ENCODE measurements at places on chromosomes 6 and 20.
A peak's percentile ranks its signal among the peaks of the same experiment; 100 is the strongest.

- DNase-seq: peak; percentile 91
Observed at GRCh38 chr6:150004783-150005717, 20.3 kb downstream of the RAET1L start.

DNA sequence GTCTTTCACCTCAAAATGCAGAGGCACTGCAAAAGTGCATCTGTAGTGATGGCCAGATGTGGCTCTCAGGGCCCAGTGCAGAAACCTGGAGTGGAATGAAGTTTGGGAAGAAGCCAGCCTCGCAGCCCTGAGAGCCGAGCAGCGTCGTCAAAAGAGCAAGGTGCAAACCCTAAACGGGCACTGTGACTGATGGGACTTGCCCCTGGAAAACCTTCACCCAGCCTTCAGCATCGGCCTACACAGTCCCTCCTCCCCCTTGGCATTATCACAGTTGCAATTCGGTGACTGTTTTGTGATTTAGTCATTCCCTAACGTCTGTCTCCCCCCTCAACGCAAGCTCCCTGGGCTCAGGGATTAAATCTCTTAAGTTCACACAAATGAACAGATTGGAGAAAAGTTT lies 38.6 kb downstream of the TAF4 start:
- DNase-seq: no peak

GRCh38 chr6:163340201-163340887 lies 74.2 kb upstream of the QKI start:
- no peak for DNase-seq

- no peak for DNase-seq
Observed at GRCh38 chr6:106626485-106626884, 2.8 kb downstream of the RTN4IP1 start.

DNA sequence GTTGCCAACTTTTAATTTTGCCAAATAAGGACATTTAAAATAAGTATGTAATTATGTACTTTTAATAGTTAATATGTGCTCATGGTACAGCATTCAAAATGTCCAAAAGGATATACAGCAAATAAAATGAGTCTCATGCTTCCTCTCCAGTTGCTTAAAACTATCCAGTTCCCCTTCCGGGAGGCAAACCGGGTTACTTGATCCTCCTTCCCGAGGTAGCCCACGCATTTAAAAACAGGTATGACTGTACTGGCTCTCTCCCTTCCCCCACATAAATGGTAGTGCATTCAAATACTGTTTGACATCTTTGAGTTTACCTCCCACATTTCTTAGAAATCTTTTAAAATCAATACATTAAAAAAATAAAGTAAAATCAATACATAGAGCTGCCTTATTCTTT lies 66.4 kb downstream of the PHF20 start:
- DNase-seq: no peak

DNA sequence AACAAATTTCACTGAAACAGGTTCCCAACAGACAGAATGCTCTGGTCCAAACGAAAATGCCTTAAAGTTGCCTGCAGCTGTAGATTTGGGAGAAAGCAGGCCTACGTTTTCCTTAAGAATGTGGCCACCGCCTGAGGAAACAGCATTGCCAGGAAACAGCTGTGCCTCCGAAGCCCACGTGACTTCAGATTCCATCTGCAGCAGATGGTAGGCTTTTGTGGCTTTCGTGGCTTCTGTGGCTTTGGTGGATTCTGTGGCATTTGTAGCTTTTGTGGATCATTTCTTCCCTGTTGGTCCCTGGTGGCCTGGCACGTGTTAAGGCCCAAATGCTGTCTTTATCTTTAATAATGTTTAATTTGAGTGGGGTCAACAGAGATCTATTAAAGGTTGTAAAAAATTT lies 222.9 kb downstream of the TTLL2 start:
- no peak for DNase-seq

- DNase-seq: no peak
Observed at GRCh38 chr6:23368557-23368956, 757.5 kb upstream of the NRSN1 start.

DNA sequence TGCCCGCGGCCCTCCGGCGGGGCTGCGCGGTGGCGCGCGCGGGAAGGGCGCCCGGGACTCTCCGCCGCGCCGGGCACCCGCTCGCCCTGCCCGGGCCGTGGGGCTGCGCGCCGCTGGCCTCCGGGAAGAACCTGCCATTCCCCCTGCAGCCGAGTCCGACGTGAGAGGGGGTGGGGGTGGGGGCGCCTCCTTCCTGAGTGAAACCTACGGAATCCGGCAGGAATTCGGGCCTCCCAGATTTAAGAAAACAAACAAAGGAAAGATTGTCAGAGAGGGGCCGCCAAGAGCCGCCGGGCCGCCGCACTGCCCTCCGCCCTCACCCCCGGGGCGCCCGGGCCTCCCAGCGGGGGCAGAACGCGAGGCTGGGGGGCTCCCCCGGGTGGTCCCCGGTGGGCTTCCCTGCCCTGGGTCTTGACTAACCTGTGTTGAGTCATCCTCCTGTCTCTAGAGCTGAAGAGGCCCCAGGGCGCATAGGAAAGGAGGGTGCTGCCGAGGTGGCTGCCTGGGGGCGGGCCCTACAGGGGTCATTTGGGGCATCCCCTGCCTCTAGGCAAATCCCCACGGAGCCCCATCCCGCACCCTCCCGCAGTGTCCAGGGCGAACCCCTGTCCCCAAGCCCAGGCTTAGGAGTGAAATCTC lies 42.2 kb upstream of the FOXP4 start:
- peak; percentile 72 for DNase-seq

GRCh38 chr20:57749869-57750268 lies 40.1 kb upstream of the PMEPA1 start:
- DNase-seq: no peak

DNA sequence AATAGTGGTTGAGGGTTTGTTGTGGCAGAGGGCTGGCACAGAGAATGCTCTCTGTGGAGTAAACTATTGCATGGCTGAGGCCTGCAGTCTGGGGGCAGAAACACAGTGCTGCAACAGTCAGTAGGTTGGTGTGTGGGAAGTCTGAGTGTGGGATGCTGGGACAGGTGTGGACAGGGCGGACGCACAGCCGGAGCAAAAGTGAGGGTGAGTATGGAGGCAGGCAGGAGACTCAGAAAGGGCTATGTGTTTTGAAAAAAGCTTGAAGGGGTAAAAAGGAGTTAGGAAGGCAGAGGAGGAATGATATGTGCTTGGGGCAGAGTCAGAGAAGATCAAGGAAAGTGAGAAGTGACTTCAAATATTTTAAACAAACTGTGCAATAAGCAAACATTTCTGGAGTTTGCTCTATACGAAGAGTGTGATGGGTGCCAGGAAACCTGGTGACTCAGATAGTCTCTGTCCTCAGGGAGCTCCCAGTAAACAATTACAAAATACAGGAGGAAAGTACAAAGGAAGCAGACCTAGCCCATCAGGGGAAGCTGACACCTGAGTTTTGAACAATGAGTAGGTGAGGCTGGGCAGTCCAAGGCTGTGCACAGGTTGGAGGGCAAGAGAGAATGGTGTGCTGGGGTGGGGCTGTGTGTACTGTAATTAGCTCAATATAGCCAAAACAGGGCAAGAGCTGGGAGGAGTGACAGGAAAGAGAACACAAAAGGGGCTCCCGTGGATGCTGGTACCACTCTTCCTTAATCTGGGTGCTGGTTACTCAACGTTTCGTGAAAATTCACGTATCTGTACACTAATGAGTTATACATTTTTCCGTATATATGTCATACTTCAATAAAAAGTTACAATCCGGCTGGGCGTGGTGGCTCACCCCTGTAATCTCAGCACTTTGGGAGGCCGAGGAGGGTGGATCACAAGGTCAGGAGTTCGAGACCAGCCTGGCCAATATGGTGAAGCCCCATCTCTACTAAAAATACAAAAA lies 55.2 kb downstream of the PIGU start:
- no peak for DNase-seq

GRCh38 chr6:47769982-47770381 lies 11.8 kb upstream of the OPN5 start:
- no peak for DNase-seq
